ENCODE measurements at places on chromosomes 3 and 15.
A peak's percentile ranks its signal among the peaks of the same experiment; 100 is the strongest.

- no peak for DNase-seq
These were observed 9.2 kb downstream of the CTXND1 start for GRCh38 chr15:80242802-80243201.

DNA sequence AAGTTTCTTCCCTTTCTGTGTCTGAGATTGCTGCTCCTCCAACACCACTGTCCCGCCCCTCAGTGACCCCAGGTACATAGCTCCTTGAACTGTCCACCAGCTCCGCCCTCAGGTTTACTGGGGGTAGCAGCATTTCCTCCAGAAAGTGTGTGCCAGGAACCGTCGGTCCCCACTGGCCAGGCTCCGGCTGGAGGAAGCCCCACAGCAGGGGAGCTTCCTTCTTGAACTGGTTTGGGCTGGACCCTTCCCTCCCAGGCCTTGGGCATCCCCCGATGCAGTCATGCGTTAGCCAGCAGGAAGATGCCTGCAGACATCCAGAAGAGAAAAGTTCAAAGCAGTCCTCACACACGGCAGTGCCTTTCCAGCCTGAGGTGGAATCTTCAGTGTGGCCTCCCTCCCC, 19.7 kb downstream of the PAK6 start:
- no peak for DNase-seq

- no peak for DNase-seq
These were observed 941 bp downstream of the SLC12A8 start for GRCh38 chr3:125211523-125212090.

DNA sequence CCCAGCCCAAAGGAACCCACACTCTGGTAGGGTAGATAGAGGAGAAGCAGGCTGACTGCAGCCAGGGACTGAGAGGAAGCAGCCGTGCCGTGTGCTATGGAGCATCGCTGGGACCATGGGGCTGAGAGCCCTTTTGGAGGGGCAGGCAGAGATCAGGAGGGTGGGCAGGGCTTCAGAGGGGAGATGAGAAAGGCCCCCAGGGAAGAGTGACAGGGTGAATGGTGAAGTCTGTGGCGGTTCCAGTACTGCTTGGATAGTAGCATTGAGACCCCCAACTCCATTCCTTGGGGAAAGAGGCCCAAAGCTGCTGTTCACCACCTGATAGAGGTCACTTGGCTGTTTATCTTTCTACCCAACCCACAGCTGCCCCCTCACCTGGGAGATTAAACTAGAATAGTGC, 80.0 kb upstream of the MRPS22 start:
- no peak for DNase-seq

GRCh38 chr3:50637011-50637410, 20.1 kb downstream of the MAPKAPK3 start:
- DNase-seq = no peak

DNA sequence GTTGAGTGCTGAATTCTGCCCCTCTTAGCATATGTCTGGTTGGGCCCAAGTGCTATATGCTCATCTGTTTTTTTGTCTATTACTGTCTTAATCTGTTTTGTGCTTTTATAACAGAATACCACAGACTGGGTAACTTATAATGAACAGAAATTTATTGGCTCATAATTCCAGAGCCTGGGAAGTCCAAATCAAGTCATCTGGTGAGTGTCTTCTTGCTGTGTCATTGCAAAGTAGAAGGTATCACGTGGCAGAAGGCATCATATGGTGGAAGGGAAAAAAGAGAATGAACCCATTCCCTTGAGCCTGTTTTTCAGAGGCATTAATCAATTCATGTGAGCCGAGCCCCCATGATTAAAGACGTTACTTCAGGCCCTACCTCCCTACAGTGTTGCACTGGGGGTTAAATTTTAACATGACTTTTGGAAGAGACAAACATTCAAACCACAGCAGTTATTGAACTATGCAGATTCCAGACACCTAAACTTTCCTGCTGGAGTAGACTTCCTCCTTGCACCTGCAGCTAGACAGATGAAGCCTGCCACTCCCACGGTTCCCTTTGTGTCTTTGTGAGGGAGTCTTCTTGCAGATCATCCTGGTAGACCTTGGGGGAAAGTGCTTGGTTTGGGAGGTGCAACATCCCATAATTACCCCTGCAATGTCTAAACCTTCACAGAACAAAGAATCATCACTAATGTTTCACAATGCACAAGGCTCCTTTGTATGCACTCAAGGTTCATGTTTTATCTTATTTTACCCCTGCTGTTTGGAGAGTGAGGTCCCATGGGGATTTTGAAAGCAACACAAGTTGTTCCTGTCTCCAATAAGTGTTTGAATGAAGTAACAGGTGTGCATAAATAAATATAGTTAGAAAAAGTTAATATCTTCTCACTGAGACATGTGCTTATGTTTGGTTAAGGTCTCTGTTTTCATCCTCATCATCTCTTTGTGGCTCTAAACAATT, 64.7 kb upstream of the XCR1 start:
- no peak for DNase-seq

- no peak for DNase-seq
These were observed 17.1 kb upstream of the SLC24A5 start for GRCh38 chr15:48103647-48104046.

DNA sequence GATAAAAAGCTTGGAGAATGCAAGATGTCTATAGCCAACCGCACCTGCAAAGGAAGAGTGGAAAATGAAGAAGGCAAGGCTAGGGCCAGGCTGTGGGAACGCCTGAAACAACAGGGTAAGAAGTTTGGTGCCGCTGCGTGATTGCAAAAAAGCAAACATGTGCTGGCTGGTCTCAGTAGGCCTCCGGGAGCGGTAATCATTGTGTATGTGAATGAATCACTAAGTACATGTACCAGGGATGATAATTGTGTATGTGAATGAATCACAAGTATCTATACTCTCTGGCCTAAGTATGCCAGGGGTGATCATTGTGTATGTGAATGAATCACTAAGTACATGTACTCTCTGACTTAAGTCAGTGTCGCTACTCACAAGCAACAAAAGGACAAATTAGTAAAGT, 40.3 kb upstream of the PARL start:
- DNase-seq = no peak

DNA sequence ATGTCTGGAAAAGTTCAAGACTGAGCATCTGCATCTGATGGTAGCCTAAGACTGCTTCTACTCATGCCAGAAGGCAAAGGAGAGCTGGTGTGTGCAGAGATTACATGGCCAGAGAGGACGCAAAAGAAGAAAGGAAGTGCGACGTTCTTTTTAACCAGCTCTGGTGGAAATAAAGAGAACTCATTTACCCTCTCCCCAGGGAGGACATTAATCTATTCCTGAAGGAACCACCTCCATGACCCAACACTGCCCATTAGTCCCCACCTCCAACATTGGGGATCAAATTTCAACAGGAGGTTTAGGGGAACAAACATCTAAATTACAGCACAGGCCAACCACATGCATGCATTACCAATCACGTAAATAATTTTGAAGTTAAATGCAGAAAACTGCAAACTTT, 1.5 kb upstream of the NCK1 start:
- DNase-seq = peak; percentile 4

- peak; percentile 36 for DNase-seq
These were observed 3.5 kb downstream of the MECOM start for GRCh38 chr3:169659820-169660674.

DNA sequence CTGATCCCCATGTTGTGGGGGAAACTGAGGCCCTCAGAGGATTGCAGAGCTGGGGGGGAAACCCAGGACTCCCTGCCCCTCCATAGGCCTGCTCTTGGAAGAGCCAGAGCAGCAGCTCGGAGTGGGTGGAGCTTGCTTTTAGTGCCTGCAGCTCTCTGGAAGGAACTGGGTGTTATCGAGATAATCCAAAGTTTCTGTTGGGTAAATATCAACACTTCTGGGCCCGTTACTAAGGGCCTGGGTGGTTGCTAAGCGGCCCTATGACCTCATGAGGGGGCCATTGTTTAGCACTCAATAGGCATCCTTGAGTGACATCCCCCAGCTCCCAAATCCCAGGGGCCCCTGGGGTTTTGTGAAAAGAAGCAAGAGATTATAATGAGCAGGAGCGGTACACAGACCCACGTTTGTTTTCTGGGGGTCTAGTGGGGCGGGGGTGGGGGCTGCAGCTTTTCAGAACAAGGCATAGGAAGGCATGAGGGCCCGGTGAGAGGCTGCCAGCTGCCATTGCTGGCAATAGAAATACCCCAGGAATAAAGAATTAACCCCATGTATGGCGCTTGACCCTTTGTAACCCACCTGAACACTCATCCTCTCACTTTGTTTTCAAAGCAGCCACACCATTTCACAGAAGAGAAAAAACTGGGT, 48.3 kb upstream of the ATP2B2 start:
- DNase-seq = no peak

DNA sequence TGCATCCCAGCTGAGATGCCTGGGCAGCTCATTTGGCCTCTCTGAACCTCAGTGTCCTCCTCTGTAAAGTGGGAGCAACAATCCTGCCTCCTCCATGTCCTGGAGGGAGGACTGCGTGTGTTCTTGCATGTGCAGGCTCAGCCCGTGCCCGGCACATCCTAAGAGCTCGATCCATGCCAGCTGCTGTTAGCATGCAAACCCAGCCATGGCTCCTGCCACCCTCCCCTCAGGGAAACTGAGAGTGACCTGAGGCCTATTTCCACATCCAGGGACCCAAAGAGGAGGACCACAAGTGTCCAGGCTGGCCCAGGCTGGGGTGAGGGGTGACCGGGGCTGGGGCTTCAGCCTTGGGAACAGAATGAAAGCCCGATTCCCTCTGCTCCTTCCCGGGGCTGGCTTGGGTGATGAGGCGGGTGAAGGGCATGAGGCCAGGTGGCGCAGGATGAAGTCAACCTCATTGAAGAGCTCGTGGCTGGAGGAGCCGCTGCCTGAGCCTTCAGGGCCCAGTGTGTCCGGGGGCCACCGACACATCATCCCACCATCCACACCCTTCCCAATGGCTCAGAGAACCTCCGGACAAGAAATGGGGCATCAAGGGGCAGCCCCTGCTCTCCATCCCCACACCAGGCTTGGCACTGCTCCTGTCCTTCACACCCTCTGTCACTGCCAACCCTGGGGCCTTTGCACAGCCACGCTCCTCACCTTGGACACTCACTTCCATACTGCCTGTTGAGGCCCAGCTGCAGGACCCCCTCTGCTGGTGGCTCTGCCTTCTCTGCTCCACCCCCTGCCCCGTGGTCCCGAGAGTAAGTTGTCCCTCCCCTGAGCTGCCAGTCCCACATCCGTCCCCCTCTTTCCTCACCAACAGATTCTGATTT, 42.5 kb downstream of the ADAMTS7 start:
- no peak for DNase-seq

- DNase-seq = no peak
These were observed 22.4 kb upstream of the ARHGEF3 start for GRCh38 chr3:56823984-56824703.

- DNase-seq = no peak
These were observed 464.1 kb upstream of the RARB start for GRCh38 chr3:24963762-24964625.

GRCh38 chr3:196886144-196886543, 18.4 kb downstream of the SENP5 start:
- no peak for DNase-seq

- no peak for DNase-seq
These were observed 54.6 kb upstream of the MYZAP start for GRCh38 chr15:57537072-57537471.

GRCh38 chr15:78879517-78880241, 7.0 kb downstream of the MORF4L1 start:
- no peak for DNase-seq

DNA sequence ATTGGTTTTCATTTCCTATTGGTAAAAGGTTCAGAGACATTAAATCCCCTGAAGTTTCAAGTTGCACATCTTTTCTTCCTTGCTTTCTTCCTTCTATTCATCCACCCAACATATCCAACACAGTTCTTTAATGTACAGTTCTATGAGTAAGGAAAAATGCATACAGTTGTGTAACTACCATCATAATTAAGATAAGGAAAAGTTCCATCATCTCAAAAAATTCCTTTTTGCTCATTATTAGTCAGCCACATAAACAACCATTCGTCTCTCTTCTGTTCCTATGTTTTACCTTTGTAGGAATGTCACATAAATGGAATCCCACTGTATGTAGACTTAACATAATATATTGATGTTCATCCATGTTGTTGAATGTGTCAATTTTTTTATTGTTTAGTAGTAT, 211.1 kb upstream of the ADAMTS9 start:
- DNase-seq = no peak

GRCh38 chr3:157059181-157059580, 100.8 kb downstream of the CCNL1 start:
- no peak for DNase-seq

DNA sequence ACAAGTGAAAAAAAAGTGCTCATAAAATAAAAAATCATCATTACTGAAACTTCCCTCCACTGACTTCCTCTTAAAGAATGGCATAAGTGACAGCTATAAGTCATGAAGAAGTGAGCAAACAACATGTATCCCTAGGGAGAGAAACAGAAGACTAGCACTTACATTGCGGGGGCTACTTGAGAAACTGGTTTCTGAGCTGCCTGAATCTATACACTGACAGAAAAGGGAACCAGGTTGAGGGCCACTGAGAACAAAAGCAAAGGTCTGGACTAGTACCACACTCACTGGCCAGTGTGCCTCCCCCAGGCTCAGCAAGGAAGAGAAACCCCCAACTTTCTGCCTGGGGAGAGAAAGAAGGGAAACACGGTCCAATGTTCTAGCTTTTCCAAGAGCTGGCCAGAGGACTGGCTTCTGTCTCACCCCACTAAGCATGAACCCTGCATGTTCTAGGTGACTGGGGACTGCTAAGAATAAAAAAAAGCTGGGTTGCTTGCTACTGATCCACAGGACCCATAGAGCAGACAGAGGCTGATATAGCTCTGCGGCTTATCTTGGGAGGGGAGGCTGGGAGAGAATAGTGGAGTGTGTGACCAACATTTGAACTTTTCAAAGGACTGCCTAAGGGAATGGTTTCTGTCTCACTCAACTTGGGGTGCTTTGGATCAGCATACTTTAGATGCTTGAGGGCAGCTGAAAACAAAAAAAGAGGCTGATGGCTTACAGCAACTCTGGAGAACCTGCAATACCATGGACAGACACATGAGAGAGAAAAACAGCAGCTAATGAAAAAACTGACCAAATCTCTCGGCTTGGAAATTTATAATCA, 8.1 kb downstream of the RAD18 start:
- no peak for DNase-seq

GRCh38 chr15:67232591-67232990, 21.9 kb downstream of the AAGAB start:
- DNase-seq = no peak

GRCh38 chr3:179301645-179302044, 21.2 kb upstream of the ZNF639 start:
- no peak for DNase-seq

- DNase-seq = no peak
These were observed 87.6 kb downstream of the LRIG1 start for GRCh38 chr3:66413151-66413751.

DNA sequence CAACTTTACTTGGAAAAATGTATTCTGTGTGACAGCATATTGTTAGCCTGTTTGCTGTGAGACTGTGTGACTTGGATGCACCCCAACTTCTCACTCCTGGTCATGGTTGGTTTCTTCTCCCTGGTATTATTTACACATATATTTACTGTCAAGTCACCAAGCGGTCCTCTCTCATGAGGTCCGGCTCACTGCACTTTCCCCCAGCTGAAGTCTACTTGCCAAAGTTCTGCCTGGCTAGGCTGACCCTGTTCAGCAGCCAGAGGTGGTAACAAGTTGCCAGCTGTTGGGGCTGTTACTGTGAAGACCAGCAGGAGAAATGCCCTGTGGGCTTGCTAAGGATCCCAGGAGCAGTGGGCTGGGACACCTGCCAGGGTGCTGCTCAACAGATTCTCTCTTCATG, 337.5 kb downstream of the MFSD1 start:
- DNase-seq = no peak

Measured in right renal cortex interstitium (tissue), 3 donors.